ENCODE measurements at places on chromosomes 11 and 22. TPM values are rescaled to one million over a fixed set of nuclear protein-coding genes. Genes with fewer than 3 reads are reported as not detected.
A peak's percentile ranks its signal among the peaks of the same experiment; 100 is the strongest.

Gene GPHA2
- not detected for total RNA-seq

DNA sequence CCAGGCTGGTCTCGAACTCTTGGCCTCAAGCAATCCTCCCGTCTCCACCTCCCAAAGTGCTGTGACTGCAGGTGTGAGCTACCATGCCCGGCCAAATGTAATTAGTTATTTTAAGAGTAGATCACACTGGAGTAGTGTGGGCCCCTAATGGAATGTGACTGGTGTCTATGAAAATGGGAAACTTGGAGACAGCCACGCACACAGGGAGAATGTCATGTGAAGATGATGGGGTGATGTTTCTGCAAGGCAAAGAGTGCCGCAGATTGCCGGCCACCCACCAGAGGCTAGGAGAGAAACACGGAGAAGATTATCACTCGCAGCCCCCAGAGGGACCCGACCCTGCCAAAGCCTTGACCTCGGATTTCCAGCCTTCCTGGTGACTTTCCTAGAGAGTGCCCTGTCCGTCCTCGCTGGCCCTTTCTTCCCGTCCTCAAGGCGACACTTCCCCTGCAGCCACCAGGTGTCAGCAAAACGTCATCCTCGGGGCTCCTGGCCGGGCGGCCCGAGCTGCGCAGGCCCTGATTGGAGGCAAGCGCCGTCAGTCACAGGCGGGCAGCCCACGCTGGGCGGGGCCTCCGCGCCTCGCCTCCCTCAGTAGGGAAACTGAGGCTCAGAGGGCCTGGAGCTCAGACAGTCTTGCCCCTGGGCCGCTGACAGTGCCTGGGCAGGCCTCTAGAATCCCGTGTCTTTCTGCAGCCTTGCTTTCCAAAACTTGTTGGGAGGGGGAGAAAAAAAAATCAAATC, 16.3 kb downstream of the CRYBB2 start:
- peak; percentile 89 for DNase-seq

DNA sequence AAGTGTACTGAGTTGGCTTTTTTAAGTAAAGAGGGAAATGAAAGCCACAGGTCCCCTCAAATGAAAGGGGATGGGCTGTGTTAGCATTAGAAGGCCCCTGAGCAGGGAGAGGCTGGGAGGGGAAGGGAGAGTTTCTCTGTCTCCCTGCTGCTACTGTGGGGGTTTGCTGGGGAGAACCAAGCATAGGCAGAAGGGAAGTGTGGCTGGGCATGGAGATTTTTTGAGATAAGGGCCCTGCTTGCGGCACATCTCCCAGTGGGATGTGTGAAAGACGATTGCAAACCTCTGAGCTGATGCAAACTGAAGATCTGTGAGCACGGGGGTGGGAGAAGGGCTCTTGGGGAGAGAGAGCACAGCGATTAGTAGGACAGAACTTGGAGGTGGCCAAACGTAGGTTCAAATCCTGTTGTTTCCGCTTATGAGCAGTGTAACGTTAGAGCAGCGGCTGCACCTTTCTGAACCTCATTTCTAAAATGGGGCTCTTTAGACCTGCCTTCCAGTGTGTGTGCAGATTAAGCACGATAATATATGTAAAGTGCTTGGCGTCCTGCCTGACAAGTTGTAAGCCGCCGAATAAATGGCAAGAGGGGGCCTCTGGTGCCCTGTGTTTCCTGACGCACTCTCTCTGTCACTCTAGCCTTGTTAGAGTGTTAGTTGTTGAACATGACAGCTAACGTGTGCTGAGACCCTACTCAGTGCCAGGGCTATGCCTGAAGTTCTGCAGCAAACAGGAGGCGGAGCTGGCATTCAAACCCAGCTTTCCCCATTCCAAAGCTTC, 122.3 kb downstream of the GRIK4 start:
- DNase-seq: no peak

- no peak for DNase-seq
These were observed 20.2 kb downstream of the ST3GAL4 start for GRCh38 chr11:126375726-126376125.

- DNase-seq: peak; percentile 10
These were observed 12.2 kb downstream of the FAR1 start for GRCh38 chr11:13680501-13681264.

DNA sequence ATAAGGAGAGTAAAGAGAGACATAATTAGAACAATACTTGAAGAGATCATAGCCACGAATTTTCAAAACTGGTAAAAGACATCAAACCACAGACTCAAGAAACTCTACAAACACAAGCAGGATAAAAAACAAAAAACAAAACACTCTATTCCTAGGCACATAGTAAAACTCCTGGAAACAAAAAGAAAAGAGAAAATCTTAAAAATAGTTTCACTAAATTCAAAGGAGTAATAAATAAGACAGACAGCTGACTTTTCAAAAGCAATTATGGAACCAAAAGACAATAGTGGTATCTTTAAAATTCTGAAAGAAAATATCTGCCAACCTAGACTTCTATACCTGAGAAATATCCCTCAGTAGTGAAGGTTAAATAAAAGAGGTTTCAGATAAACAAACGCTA, 9.2 kb upstream of the NARS2 start:
- DNase-seq: no peak

DNA sequence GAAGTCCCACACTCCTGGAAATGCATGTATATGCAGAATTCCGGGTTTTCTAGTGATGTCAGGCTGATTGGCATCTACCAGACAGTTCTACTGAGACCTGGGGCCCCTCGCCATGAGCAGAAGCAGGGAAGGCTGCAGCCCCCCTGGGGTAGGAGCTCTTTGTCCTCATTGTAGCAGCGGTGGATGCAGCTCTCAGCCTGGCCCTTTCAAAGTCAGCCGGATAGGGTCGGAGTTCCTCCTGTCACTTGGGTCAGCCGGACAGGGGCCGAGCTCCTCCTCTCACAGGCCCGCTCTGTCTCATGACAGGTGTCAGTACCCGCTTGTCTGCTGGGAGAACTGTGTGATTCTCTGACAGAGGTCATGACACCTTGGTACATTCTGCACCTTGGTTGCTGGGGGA, 30.0 kb downstream of the MRGPRD start:
- DNase-seq: no peak
